Activated CD8-positive, alpha-beta memory T cell treated with anti-CD3 and anti-CD28 coated beads for 4 hours (primary cell): ENCODE measurements at places on chromosomes 7 and 10.

DNA sequence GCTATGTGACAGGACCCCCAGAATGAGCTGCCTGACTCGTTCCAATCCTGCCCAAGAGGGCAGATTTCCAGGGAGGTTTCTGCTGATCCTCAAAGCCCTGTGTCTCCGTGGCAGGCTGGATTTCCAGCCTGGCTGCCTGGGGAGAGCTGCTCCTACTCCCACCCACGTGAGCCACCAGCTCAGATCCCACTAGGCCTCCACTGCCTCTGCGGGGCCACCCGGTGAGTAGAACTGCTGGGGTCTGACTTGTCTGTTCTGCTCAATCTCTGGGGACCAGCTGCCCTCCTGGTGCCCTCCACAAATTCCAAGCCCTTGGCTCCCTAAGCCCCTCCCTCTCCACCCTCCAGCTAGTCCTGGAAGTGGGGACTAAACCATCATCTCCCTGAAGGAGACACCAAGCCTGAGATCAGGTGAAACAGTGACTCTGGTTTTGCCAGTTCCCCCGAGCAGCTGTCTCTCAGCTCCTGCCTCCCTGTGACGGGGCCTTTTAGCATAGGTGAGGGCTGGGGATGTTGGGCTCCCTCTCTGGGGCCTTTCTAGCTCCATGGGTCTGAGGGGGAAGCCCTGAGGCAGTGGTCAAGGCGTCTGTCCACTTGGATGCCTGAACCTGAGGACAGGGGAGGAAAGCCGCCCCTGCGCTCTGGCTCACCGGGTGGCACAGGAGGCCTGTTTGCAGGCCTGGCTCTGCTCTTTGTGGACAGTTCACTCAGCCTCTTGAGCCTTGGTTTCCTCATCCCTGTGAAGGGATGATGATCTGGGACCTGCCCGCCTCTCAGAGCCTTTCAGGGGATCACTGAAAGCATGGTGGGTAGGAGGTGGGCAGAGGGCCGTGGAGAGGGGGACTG, 5.6 kb downstream of the FAM241B start:
- no peak for DNase-seq

GRCh38 chr10:45505311-45505710, 131.3 kb downstream of the ALOX5 start:
- no peak for DNase-seq

DNA sequence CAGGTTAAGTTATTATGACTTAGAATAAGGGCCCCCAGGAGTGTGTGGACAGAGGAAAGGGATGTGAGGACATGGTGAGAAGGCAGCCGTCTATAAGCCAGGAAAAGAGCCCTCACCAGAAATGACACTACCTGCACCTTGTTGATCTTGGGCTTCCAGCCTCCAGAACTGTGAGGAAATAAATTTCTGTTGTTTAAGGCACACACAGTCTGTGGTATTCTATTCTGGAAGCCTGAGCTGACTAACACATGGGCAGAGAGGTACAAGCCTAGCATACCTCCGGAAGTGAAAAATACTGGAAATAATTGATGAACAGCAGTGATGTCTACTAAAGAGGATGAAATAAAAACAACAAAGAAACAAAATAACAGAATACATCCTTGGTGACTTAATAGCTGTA, 46.1 kb upstream of the GRB10 start:
- no peak for DNase-seq

- no peak for DNase-seq
Measured at GRCh38 chr7:158840604-158841003, 11.3 kb upstream of the ESYT2 start.

DNA sequence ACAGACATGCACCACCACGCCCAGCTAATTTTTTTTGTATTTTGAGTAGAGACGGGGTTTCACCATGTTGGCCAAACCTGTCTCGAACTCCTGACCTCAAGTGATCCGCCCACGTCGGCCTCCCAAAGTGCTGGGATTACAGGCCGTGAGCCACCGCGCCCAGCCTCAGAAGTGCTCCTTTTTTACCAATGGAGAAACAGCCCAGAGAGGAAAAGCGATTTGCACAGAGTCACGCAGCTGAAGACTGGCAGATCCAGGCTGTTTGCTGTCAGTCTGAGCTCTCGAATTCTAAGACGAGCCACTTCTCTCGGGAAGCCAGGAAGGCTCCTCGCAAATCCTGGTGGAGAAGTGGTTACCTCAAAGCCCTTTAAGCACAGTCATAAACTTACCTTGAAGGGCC, 57.4 kb upstream of the SDK1 start:
- no peak for DNase-seq

GRCh38 chr10:127600479-127600878, 51.4 kb downstream of the NPS start:
- DNase-seq = no peak

DNA sequence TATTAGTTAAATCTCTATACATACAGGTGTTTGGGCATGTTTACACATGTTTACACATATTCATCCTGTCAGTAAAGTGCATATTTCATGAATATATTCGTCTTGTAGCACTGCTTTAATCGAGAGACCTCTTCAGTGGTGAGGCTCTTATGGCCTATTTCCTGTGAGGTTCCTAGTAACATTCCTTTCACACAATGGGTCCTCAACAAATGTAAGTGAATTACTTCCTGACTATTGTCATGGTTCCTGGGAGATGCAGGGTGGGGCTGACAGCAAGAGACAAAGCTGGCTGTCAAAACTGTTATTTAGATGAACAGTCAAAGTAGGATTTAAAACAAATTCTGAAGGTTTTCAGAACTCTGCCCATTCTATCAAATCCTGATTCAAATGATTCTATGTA, 12.4 kb upstream of the SEMA3A start:
- DNase-seq = no peak

- DNase-seq = no peak
Measured at GRCh38 chr7:3294432-3295100, 6.5 kb upstream of the SDK1 start.

- DNase-seq = no peak
Measured at GRCh38 chr7:25289518-25289917, 61.2 kb upstream of the NPVF start.

DNA sequence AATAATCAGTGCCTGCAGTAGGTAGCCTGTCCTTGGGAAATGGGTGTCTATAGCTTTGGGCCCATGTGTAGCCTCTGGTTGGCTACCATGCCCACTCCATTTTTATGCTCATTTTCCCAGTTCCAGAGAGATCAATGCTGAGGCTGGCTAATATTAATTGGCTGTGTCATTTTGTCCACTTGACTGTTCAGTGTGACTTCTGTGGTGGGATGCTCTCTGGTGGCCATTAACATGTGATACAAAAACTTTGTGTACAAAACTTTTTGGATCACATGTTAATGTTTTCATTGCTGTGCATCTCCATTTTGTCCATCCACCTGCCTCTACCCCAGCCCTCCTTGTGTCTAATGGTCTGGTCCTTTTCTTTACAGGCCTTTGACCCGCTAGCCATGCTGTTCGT, 22.7 kb downstream of the VIM start:
- no peak for DNase-seq

- DNase-seq = no peak
Measured at GRCh38 chr10:29465384-29465783, 169.4 kb downstream of the SVIL start.

- no peak for DNase-seq
Measured at GRCh38 chr7:129578829-129579228, 32.7 kb upstream of the NRF1 start.

- no peak for DNase-seq
Measured at GRCh38 chr10:75651417-75651816, 220.0 kb downstream of the LRMDA start.

DNA sequence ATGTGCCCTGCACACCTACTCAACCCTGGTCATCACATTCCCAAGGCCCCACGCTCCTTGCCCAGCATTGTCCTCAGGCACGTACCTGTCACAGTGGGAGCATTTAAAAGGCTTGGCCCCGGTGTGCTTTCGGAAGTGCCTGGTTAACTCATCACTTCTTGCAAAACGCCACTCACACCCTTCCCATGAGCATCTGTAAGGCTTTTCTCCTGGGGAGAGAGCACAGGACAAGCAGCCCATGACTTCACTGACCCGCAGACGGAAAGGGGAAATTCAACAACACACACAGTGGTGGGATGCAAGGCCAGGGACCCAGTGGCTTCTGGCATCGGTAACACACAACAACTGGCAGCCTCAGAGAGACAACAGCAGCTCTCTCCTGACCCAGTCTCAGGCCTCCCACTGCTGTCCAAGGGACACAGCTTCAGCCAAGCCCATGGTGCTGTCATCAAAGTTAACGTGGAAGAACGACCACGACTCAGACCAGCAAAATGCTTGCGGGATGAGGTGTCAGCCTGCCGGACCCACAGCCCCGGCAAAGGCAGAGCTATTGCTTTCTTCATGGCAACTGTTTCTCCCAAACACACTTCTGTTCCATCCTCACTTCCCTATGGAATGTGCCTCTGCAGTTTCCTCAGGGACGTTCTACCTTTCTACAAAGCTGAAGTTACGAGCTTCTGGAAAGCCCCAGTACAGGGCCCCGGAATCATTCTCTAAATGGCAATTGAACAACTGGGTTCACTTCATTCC, 4.8 kb downstream of the KLF6 start:
- no peak for DNase-seq

DNA sequence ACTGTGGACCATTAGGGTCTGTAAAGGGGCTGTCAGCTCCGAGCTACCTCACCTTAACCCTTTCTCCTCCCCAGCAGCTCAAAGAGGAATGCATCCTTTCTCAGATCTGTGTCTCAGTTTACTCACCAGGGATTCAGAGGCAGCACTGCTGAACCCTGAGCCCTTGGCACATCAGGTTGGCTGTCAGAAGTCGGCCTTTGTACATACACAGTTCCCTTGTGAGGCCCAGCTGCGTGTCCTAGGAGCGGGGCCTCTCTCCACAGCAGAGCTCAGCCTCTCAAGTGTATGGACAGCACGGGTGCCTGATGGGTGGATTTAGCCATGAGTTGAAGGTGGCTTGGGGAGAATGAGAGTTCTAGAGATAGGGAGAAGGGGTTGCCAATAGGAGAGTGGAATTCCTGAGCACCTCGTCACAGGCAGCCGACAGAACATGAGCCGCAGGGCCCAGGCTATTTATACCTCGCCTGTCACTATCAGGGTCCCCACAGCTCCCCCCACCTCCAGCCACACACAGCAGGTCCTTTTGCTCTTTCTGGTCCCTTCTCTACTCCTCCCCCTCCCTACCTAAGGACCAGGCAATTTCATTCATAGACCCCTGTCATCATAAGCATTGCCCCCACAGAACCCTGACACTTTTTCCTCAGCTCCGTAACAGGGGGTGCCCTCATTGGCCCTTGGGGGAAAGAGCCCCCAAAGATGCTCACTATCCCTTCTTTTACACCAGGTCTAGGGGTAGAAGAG, 2.1 kb upstream of the FLNC start:
- DNase-seq = no peak

GRCh38 chr7:137976232-137976631, 25.7 kb downstream of the CREB3L2 start:
- DNase-seq = no peak

DNA sequence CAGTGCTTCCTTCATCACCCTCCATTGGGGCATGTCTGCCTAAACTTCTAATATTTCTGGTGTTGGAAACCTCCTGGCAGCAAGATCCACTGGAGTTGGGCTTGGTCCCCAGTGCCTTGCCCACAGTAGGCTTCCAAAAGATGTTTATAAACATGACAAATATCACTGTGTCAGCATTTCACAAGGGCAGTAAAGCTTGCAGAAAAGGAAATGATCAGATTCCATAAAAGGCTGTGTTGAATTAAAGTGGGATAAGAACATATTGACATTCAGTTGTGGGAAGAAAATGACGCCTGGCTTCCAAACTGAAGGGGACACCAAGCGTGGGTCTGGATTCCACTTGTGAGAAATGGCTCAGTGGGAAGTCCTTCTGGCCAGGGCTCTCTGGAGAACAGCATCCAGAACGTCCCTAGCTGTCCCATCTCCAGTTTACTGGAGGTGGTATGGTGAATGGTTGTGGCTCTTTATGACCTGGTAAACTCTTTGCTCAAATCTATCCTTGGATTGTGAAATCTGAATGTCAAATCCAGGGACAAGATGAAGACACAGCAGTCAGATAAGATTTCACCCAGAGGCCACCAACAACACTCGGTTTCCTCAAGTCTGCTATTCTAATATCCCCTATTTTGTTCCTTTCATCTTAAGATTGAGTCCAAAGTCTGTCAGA, 287.2 kb downstream of the TNS3 start:
- DNase-seq = no peak

DNA sequence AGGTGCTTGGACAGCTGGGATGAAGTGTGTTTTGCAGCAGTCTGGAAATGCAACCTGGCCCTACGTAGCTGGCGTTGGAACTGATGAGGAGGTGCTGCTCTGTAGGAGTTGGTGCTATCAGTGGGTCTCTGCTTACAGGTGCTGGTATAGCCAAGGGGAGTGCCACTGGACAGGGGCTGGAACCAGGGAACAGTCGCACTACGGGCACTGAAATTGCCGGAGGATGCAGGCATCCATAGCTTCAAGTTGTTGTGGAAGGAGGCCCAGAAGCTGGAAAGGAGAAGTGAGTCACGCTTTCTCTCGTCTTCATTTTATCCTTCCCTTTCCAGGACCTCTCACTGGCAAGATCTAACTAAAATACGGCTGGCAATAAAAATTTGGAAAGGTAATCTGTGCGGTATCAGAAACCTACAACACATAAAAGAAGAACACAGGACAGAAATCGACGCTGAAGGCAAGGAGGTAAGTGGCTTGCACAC, 25.8 kb downstream of the MACC1 start:
- DNase-seq = no peak

DNA sequence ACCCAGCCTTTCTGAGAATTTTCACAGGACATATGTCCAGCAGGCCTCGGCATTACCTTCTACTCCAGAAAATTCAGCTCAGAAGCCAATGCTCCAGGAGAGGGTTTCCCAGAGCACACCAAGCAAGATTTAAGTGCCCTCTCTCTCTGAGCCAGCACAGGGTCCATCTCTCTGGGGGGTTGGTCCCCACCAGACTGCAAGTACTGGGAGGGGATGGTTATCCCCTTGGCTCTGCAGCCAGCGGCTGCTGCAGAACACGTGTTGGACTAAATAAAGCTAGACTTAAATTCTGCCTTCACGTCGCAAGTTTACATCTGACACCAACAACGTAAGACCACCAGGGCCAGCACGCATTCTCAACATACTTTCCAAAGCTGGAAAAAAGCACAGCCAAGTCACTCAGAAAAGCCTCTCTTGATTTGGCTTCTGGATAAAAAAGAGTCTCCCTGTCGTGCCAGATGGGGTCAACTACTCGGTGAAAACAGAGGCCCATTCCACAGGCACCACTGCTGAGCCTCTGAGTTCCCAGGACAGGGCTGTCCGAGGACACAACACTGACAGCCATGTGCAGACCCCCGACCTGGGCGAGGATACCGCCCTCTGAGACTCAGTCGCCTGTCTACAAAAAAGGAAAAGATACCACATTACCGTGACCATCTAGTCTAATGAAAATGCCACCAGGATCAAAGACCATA, 77.3 kb downstream of the CTBP2 start:
- DNase-seq = no peak

DNA sequence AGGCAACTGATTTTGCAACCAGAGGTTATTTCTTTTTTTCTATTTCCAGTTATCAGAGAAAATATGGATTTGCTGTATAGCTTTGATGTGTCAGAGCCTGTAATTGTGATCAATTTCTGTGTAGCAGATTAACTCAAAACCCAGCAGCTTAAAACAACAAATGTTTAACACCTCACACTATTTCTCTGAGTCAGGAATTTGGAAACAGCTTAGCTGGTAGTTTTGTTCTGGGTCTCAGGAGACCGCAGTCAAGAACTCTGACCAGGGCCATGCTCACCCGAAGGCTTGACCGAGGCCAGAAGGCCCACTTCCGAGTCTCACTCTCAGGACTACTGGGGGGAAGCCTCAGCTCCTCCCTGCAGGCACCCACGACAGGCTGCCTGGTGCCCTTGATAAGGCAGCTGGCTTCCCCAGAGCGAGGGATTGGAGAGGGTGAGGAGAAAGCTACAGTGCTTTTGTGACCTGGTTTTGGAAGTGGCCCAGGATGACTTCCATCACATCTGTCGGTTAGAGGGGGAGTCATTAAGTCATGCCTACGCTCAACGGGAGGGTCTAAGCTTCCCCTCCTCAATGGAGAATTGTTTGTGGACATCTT, 105.7 kb upstream of the SHH start:
- no peak for DNase-seq
